ENCODE measurements at places on chromosomes 6 and 20.

DNA sequence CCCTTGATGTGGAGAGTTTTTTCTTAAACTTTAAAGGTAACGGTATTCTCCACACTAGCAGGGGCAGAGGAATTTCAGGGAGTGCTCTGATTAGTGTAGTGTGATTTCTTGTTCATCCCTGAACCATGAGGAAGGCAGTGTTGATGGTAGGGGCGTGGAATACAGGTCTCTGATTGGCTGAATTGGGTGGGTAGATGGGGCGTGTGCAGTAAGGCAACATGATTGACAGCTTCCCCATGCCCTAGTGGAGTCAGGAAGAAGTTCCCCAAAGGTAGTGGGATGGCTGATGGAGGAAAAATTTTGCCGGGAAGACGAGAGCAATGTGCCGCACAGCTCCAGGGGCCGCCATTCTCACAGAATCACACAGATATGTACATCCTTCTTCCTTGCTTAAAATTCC, 97.4 kb upstream of the SALL4 start:
- no peak for DNase-seq

DNA sequence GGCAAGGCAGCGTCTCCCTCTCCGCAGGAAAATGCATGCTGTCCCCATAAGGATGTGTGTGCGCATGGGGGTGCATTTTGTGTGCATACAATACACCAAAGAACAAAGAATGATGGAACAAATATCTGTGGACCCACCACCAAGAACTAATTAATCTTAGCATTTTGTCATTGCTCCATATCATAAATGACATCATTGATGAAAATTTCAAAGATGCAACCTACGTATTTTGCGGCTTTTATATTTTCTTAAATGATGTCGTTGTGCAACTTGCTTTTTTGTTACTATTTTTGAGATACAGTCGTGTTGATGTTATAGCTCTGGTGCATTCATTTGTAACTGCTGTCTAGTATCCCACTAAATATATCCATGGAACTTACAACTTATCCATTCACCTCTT, 89.7 kb downstream of the SERAC1 start:
- DNase-seq = no peak

GRCh38 chr6:92011681-92012245, 1407.6 kb downstream of the EPHA7 start:
- DNase-seq = no peak

- no peak for DNase-seq
These were observed 8.0 kb upstream of the TULP4 start for GRCh38 chr6:158304254-158304653.

- no peak for DNase-seq
These were observed 102.2 kb upstream of the AKAP12 start for GRCh38 chr6:151137542-151137941.
